ENCODE measurements at places on chromosomes 4 and X.

GRCh38 chr4:2301225-2301642, 39.3 kb upstream of the MXD4 start:
- no peak for DNase-seq

DNA sequence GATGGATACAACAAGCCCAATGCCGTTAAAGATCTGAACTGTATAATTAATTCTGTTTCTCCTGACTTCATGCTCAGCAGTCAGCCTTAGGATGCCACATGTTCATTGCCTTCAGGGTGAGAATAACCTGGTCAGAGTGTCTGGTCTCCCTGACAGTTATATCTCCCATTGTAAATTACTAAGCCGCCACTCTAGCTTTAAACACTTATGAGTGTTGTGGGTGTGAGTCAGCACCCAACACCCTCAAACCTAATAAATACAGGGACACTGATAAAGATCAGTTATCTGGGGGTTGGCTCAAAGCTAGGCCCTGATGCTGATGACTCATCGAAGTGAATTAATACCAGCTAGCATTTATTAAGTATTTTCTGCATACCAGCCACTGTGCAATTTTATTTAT, 64.9 kb upstream of the DYNLT3 start:
- no peak for DNase-seq

- no peak for DNase-seq
Measured at GRCh38 chr4:59535541-59535940, 1664.6 kb upstream of the ADGRL3 start.

DNA sequence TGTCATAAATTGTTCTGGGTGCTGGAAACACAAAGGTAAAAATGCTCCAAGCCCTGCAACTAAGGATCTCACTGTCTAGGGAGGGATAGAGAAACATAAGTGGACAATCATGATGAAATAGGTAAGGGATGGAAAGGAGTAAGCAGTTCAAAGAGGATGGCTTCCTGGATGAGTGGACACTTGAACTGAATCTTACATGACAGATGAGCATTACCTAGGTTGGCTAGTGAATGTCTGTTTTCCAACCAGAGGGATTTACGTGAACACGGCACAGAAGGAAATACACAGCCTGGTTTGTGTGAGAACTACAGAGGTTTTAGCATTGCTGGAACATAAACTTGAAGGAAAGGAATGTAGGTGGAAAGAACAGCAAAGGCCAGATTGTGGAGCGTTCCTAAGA, 150.2 kb upstream of the GALNT7 start:
- DNase-seq, result no peak

DNA sequence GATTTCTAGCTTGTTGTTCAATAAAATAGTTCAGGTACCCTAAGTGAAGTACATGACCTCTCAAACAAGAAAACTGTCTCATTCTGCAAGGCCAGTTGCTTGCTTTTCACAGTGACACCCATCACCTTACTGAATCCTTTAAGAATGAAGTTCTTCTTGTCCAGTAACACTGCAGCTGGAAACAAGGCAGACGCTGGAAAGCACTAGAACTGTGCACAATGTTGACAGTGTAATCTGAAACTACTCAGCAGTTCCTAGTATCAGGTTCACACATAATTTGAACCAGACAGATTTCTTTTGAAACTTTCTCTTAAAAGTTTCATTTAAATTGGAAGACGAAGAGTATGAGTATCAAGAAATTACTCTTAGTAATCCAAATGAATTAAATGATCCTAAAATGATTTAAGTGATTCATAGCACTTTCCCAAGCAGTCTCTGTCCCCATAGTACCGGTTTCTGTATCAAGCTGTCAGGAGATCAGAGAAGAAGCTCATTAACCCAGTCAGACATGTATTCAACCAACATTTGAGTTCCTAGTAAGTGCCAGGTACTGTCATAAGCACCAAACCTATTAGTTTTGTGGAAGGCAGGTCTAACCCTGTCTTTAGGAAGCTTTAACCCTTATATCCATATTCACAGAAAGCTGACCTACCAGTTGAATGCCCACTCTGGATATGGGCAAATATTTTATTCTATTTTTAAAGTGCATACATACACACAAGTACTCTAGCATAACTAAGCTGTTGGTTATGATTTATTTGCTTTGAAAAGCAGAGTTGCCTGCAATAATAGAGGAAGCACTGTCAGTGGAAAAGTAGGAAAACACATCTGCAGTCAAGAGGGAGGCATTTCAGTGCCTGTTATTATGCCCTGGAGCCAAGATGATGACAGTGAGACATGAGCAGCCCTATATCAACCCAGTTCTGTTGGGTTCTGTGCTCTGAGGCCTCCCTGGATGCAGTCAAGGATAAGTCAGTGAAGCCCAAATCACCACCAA, 63.6 kb downstream of the PALLD start:
- no peak for DNase-seq

- DNase-seq, result no peak
Measured at GRCh38 chr4:177322266-177322665, 12.6 kb downstream of the NEIL3 start.

GRCh38 chrX:108211301-108211700, 119.7 kb downstream of the ATG4A start:
- DNase-seq, result no peak

GRCh38 chrX:15963858-15964257, 109.2 kb upstream of the AP1S2 start:
- DNase-seq, result no peak

DNA sequence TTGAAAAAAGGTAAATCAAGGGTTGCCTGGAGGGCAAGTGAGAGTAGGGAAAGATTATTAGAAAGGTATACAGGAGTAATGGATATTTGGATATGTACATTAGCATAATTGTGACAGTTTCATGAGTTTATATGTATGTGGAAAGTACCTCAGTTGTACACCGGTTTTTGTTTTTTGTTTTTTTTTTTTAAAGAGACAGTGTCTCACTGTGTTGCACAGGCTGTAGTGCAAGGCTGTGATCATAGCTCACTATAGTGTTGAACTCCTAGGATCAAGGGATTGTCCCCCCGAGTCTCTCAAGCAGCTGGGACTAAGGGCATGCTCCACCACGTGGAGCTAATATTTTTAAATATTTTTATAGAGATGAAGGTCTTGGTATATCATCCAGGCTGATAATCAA, 15.3 kb upstream of the HPGD start:
- no peak for DNase-seq

- no peak for DNase-seq
Measured at GRCh38 chr4:181688432-181688831, 554.8 kb upstream of the TENM3 start.

DNA sequence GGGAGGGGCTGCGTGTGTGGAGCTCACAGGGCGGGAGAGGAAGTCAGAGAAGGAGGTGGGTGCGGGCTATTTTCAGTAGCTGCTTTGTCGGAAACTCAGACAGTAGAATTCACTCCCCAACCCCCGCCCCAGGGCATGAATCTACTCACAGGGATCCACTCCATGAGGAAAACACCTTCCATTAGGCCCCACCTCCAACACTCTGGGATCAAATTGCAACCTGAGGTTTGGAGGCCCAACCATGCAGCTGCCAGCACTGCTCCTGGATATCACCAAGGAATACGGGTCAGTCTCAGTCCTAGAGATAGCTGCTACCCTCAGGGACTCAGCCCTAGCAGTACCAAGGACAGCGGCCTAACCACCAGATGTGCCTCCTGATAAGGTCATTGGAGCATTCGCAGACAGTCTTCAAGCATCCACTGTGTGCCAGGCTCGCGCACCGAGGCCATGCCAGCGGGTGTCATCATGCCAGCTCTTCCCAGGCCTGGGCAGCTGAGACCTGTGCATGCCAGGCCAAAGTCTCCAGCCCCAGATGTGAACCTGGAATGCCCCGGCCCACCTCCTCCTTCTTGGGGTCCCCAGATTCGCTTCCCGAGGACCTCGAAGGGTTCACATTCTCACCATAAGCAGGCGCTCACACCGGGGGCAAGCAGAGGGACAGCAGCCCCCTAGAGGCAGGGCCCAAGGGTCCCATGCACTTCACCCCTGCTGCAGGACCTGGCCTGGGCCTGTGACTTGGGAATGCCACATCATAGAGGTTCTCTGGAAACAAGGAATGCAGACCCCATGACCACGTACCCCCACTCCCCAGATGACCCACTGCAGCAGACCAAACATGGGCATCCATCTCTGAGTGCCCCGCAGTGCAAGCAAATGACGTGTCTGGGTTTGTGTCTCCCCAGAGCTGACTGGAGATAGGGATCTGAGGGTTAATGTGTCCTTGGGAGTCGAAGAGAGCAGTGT, 102.3 kb downstream of the ADRA2C start:
- no peak for DNase-seq

DNA sequence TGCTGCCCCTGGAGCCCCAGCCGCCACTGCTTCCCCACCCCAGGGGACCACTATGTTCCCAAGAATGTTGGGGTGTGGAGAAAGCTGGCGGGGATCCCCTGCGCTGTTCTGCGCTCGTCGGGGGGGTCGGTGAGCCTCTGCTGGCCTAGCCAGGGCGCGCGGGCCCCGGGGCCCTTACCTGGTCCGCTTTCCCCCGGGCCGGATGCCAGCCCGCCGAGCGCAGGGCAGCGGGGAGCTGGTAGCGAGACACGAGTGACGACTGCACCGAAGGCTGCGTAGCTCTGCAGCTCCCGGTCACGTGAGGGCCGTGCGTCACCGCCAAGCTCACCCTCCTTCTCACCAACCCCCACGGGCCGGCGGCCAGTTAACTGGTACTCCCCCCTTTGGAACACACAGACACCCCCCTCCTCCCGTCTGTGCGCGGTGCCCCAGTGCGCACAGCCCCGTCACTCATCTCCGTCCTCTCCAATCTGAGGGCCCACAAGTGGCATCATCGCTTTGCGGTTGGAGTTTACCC, at the start of gene BEX1:
TSS of gene BEX1 (minus strand) at position 254 of the 517 bp plus-strand sequence. CDS start 897 bp downstream, outside the sequence.
- peak; percentile 92 for DNase-seq

DNA sequence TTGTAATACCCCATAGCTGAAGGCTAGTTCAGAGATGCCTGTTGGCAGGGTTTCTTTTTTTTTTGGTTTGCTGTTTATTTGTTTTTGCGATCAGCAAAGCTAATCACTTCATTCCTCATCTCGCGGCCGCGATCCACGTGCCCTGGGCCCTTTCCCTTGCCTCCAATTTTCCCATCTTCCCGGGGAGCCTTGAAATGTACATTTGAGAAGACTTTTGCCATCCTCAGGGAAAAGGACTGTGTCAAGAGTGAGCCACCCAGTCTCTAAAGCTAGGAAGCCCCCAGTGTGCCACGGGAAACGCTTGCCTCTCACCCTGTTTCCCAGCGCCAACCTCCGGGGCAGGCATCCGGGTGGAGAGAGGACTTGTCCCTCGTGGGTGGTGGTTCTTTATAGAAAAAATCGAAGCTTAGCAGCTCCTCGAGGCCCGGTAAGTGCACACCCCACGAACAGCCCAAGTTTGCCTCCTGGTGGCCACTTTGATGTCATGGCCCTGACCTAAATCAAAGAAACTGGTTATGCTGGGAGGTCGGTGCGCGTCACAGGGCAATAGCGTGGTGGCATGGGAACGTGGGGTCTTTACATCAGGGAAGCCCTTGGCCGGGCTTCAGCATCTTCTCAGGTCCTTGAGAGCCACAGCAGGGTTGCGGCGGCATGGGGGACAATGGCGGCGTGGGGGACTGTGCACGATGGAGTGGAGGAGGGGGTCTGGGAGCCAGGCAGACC, 42.0 kb downstream of the MAP7D3 start:
- no peak for DNase-seq

DNA sequence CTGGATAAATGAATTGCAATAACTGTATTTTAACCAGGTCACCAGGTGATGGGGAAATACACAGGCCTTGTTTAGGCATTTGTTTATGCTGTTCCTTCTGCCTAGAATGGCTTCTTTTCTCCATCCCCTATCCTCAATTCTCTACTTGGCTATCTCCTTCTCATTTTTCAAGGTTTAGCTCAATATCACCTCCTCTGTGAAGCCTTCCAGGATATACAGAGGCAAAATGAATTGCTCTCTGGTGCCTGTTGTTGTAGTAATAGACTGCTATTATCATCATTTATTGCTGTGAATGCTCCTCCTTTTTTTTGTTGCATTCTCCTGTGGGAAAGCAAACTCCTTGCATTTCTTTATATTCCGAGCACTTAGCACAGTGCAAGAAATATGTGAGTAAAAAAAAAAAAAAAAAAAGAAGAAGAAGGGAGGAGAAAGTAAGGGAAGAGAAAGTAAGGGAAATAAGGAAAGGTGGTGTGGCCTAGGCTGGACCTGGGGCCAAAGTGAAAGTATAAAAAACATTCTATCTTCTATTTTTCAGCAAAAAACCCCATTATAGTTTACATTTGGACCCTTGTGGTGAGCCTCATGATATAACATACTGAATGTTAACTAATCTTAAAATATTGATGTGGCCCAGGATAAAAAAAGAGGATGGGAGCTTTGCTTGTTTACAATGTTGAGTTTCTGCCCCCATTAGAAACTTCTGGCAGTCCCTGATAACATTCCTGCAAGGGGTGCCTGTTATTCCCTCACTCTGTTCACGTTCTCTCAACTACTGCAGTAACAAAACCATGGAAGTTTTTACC, 6.3 kb upstream of the STK26 start:
- no peak for DNase-seq

- DNase-seq, result peak; percentile 55
Measured at GRCh38 chr4:73770917-73771316, 30.5 kb downstream of the CXCL8 start.

GRCh38 chrX:119089619-119090018, 16.8 kb downstream of the CT47C1 start:
- DNase-seq, result no peak

- no peak for DNase-seq
Measured at GRCh38 chrX:149948016-149948415, 9.7 kb upstream of the EOLA2 start.

DNA sequence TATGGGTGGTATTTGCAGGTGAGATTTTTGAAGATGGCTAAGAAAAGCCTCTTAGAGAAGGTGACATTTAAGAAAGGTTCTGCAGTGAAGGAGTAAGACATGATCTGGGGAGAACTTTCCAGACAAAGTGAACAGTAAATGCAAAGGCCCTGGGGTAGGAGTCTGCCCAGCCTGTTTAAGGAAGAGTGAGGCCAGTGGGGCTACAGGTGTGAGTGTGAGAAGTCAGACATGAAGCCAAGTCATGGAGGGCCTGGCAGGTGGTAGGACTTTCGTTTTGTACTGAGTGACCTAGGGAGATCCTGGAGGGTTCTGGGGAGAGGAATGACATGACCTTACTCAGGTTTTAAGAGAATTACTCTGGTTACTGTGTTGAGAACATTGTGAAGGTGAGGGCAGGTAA, 21.5 kb downstream of the COQ2 start:
- DNase-seq, result no peak

- DNase-seq, result no peak
Measured at GRCh38 chrX:74242050-74242449, 61.9 kb upstream of the ZCCHC13 start.
